Lung (tissue), 17 donors: ENCODE measurements at places on chromosomes 7 and 10.
A peak's percentile ranks its signal among the peaks of the same experiment; 100 is the strongest.

GRCh38 chr7:22110881-22111280 is 165.2 kb upstream of the CDCA7L start:
- H3K27me3 ChIP-seq: no peaks in the 10 kb centered on the region
- DNase-seq: no peak
- no peaks in the 10 kb centered on the region for H3K4me1 ChIP-seq
- H3K4me3 ChIP-seq: no peak overlapping the region

DNA sequence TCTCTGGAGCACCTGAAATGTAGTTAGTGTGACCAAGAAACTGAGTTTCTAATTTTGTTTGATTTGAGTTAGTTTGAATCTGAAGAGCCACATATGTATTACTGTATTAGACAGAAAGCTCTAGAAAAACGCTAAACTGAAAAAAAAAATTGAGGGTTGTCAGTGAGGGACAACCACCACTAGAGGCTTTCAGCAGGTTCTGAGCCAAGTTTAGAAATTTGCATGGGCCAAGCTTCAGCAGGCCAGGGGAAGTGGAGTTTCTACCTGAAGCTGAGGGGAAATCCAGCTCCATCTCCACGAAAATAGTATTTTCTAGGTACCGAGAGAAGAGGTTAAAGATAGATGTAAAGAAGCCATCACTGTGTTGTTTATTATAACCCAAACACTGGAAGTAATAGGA is 77.9 kb upstream of the PLXNA4 start:
- H3K36me3 ChIP-seq: no peaks in the 10 kb centered on the region
- H3K4me3 ChIP-seq: no peak overlapping the region
- no peak for DNase-seq
- no peak overlapping the region for H3K27ac ChIP-seq
- peaks cover 7% of the 10 kb centered on the region for H3K4me1 ChIP-seq
- H3K27me3 ChIP-seq: no peaks in the 10 kb centered on the region

- no peaks in the 10 kb centered on the region for H3K4me1 ChIP-seq
- H3K4me3 ChIP-seq: no peak overlapping the region
- H3K36me3 ChIP-seq: no peaks in the 10 kb centered on the region
- no peak for DNase-seq
- H3K27me3 ChIP-seq: no peaks in the 10 kb centered on the region
- no peak overlapping the region for H3K27ac ChIP-seq
Observed at GRCh38 chr10:70054902-70055301, 2.3 kb downstream of the MACROH2A2 start.

DNA sequence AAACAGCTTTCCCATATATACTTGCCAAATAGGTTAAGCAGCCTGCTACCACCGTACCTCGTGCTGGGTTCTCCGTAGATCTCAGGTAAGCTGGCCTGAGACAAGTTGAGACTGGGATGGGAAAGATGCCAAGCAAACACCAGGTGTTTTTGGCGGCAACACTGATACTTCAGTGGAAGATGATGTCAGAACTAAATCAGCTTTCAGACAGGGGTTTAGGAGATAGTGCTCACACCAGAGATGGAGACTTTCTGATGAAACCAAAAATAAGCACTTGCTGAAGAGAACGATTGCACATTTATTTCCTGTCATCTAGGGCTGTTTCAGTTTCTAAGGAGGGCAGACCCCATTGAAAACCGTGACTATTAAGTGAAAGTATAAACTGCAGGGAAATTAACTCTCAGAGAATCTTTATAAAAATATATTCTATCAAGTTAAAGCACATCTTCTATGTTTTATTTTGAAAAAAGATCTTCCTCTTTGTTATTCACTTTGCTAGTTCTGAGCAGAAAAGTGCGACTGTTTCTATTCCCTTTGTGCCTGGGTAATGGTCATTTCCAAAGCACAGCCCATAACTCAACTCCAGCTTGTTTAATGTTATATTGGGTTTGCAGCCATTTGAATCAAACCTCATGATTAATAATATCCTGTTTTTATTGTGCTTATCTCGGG is 149.9 kb downstream of the CPED1 start:
- H3K27me3 ChIP-seq: no peaks in the 10 kb centered on the region
- H3K4me3 ChIP-seq: no peak overlapping the region
- no peaks in the 10 kb centered on the region for H3K4me1 ChIP-seq

DNA sequence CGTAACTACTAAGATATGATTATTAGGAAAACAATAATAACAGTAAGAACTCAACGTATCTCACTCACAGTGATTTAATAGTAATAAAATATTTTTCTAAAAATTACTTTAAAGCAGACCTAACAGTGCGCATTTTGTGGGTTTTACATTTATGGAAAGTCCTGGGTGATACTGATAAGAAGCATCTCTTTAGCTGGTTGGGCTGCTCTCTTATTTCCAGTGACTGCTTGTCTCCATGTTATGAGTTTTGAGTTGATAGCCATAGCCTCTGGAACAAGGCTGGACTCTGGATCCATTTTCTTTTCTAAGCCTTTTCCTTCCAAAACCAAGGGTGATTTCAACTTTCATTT is 29.5 kb upstream of the INHBA start:
- H3K4me3 ChIP-seq: no peak overlapping the region
- no peaks in the 10 kb centered on the region for H3K27me3 ChIP-seq
- no peak overlapping the region for H3K27ac ChIP-seq
- no peaks in the 10 kb centered on the region for H3K36me3 ChIP-seq
- no peaks in the 10 kb centered on the region for H3K4me1 ChIP-seq

DNA sequence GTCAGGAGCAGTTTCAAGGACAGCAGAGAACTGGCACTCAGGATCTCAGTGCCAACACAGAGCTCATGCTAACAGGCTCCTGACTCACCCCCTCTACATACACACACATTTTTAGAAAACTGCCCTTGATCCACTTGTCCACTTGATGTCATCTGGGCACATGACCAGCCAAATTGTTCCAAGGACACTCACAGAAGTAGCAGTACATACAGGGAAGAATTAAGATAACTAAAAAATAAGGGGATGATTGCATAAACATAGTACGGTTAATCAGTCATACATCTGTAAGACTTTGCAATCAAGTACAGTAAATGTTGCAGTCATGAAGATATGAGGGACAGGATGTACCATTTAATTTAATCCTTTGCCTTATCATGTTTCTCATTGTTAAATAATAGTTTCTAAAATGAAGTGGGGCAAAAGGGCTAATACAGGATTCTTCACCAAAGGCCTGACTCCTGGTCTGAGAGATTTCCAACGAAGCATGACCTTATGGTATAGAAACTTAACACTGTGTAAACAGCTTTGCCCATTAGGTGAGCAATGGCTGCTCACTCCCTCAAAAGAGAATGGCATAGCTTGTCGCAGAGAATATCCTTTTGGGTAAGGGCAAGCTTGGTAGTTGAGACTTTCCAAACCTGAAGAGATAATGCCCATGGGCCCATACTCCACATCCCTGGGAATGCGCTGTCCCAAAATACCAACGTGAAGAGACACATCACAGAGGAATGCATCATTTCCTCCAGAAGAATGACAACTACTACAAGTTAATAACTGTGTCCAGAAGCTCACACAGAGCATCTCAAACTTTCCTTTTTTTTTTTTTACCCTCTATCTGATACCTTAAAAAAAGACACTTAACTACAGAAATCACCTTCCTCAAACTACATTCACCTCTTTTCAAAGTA is 94.1 kb downstream of the ARMH3 start:
- no peaks in the 10 kb centered on the region for H3K27me3 ChIP-seq
- H3K4me1 ChIP-seq: peaks cover 14% of the 10 kb centered on the region
- no peak for DNase-seq
- H3K27ac ChIP-seq: peak overlapping the region; percentile 39
- no peak overlapping the region for H3K4me3 ChIP-seq
- peaks cover 5% of the 10 kb centered on the region for H3K36me3 ChIP-seq

DNA sequence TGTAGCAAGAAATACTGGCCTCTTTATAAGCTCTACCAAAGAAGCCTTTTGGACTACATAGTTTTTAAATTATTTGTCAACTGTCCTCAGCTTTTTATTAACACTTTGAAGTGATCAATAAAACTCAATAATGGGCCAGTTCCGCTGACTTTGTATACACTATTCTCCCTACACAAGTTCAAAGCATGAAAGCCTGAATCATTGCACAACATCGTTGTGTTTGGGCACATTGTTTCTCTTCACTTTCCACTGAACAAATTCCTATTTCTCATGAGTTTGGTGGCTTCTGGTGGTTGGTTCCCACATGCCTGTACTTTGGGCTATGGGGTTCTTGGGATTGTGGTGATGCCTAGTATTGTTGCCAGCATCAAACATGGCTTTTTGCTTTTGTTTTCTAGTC is 561.8 kb upstream of the LRRN3 start:
- H3K4me3 ChIP-seq: no peak overlapping the region
- no peaks in the 10 kb centered on the region for H3K4me1 ChIP-seq
- H3K27me3 ChIP-seq: no peaks in the 10 kb centered on the region
- DNase-seq: no peak

- H3K4me1 ChIP-seq: no peaks in the 10 kb centered on the region
- no peak for DNase-seq
- no peak overlapping the region for H3K27ac ChIP-seq
- H3K36me3 ChIP-seq: peaks cover 4% of the 10 kb centered on the region
Observed at GRCh38 chr7:45717537-45718235, 143.5 kb downstream of the ADCY1 start.

DNA sequence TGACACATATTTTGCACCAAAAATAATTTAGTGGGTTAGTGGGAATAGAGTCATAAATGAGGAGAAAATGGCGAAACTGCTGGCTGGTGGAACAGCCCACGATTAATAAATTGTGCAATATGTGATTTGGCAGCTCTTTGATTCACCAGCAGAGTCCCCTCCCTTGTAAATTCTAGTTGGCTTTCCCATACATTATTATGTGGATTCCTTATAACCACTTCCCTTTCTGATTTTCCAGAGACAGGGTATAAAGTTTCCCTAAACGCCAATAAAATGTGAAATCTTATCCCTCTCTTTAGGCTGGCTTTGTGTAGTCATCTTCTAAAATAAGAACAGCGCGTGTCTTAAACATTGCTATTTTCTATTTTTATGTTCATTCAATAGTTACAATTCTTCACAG is 149.4 kb upstream of the FERD3L start:
- H3K27ac ChIP-seq: no peak overlapping the region
- no peaks in the 10 kb centered on the region for H3K4me1 ChIP-seq

DNA sequence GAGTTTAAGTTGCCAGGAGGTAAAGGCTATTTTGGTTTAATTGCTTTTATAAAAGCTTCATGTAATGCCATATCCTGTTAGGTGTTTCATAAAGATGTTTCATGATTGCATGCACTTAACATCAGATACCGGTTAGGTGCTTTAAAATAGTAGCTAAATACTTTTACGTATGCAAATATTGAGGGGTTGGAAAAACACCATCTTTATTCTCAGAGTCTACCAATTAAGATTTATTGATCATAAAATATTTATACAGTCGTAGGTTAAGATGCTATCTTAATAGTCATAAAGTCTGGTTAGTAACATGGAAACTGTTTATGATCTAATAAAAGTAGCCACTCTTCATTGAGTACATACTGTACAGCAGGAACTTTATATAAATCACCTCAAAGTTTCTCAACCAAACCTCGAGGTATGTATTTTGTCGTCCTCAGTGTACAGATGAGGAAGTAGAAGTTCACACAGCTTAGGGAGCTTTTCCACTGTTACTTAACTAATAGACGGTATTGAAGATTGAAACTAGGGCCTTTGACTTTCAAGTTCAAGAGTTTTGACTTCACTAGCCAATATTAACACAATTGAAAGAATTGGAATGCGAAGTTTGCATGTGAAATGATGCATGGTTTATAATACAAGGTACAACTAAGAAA is 897.1 kb downstream of the GATA3 start:
- no peak for DNase-seq
- no peaks in the 10 kb centered on the region for H3K27me3 ChIP-seq
- no peak overlapping the region for H3K4me3 ChIP-seq
- H3K36me3 ChIP-seq: no peaks in the 10 kb centered on the region

- H3K27ac ChIP-seq: no peak overlapping the region
- H3K27me3 ChIP-seq: no peaks in the 10 kb centered on the region
Observed at GRCh38 chr10:103397191-103397825, 882 bp downstream of the PDCD11 start.

DNA sequence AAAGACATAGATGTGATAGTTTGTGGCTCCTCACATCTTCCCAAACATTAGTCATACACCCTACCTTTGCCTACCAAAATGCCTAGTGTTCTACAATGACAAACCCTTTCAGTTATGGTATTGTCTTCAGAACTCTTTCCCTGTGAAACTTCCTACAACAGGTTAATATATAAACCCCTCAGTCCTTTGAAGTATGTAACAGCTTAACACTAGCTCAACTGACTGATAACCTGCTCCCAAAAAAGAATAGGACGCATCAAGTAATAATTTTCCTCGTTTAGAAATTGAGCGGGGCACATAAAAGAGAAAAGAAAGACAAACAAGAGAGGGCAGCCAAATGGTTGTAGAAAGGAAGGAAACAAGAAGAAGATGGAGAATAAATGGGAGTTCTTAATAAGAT is 49.9 kb upstream of the RNF148 start:
- H3K4me1 ChIP-seq: peaks cover 17% of the 10 kb centered on the region
- no peak for DNase-seq
- no peaks in the 10 kb centered on the region for H3K27me3 ChIP-seq

DNA sequence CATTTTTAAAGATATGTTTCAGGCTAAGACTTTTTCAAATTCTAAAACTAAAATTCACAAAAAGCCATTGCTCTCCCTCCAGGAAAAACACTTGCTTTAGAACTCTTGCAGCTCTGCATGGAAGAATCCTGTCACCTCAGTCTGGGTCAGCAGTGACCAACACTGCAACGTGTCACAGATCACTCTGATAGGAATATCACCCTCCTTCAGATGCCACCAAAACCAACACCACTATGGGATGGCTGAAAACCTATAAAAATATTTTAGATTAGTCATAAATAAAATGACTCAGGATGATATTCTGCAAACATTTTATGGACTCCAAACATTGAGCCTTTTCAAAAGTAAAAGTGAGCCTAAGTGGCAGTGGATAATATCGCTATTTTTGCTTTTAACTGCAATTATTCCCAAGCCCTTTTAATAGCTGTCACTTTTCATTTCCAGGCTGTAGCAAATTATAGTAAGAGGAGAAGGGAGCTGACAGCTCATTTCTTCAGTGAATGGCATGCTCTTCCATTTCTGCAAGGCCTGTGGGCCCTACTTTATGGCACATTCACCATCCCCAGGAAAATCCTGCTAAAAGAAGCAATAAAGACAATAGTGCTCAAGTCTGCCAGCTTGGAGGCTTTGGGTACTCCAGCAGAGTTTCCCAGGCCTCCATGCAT is 21.3 kb downstream of the ELMO1 start:
- H3K4me1 ChIP-seq: peaks cover 9% of the 10 kb centered on the region
- no peaks in the 10 kb centered on the region for H3K27me3 ChIP-seq
- no peaks in the 10 kb centered on the region for H3K36me3 ChIP-seq
- no peak overlapping the region for H3K27ac ChIP-seq
- no peak for DNase-seq
- H3K4me3 ChIP-seq: no peak overlapping the region

DNA sequence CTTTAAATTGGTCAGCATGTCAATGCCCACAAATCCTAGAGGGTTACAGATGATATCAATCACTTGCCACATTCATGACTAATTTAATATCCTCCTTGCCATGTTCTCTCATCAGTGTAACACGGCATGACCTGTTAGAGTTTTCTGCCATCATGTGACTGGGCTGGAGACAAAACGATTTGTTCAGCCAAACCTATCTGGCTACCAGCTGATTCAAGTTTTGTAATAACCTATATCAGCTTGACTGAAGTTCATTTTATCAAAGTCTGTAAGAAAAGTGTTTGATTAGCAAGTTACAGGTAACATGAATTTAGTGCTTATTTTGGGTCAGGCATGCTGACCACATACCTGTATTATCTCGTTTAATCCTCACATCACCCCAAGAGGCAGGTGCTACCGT is 25.7 kb downstream of the NEUROD6 start:
- H3K4me3 ChIP-seq: no peak overlapping the region
- no peak for DNase-seq
- H3K27ac ChIP-seq: no peak overlapping the region
- no peaks in the 10 kb centered on the region for H3K36me3 ChIP-seq
- H3K27me3 ChIP-seq: no peaks in the 10 kb centered on the region
- peaks cover 2% of the 10 kb centered on the region for H3K4me1 ChIP-seq
